Activated T-helper 9 cell treated with anti-CD3 and anti-CD28 coated beads, Interleukin-2, amount 50 U/mL, for 16 hours (primary cell): ENCODE measurements at places on chromosomes 13 and 19.
A peak's percentile ranks its signal among the peaks of the same experiment; 100 is the strongest.

GRCh38 chr19:13849991-13850909 lies 26.7 kb upstream of the NANOS3 start:
- DNase-seq = peak; percentile 60

- no peak for DNase-seq
Observed at GRCh38 chr13:99507986-99508385, 6.7 kb downstream of the TM9SF2 start.

DNA sequence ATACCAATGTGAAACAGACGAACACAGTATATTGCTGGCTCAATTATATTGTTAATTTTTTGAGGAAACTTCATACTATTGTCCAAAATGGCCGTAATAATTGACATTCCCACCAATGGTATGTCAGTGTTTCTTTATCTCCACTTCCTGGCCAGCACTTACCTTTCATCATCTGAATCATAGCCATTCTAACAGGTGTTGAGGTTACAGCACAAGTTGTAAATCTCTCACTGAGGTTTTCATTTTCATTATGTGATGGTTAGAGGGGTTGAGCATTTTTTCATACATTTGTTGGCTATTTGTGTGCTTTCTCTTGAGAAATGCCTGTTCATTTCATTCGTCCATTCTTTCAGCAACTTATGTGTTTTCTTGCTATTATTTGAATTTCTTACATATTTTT lies 824.0 kb downstream of the UQCRFS1 start:
- no peak for DNase-seq

DNA sequence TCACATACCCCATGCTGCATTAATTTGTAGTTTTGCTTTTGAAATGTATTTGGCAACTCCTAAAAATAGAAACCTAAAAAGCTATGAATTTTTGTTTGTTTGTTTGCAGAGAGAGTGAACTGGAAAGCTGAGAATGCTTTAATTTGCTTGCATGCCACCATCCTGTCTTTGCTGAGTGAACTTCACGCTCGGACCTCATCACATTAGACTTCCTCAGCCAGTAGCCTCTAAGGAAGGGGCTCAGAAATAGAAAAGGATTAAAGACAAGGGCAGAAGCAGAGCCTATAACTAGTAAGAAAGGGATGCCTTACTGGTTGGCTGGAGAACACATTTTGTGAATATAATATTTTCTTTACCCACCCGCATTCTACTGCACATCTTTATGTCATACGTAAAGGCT lies 275.1 kb downstream of the DCLK1 start:
- no peak for DNase-seq

- no peak for DNase-seq
Observed at GRCh38 chr19:6138066-6138465, 2.6 kb downstream of the ACSBG2 start.

DNA sequence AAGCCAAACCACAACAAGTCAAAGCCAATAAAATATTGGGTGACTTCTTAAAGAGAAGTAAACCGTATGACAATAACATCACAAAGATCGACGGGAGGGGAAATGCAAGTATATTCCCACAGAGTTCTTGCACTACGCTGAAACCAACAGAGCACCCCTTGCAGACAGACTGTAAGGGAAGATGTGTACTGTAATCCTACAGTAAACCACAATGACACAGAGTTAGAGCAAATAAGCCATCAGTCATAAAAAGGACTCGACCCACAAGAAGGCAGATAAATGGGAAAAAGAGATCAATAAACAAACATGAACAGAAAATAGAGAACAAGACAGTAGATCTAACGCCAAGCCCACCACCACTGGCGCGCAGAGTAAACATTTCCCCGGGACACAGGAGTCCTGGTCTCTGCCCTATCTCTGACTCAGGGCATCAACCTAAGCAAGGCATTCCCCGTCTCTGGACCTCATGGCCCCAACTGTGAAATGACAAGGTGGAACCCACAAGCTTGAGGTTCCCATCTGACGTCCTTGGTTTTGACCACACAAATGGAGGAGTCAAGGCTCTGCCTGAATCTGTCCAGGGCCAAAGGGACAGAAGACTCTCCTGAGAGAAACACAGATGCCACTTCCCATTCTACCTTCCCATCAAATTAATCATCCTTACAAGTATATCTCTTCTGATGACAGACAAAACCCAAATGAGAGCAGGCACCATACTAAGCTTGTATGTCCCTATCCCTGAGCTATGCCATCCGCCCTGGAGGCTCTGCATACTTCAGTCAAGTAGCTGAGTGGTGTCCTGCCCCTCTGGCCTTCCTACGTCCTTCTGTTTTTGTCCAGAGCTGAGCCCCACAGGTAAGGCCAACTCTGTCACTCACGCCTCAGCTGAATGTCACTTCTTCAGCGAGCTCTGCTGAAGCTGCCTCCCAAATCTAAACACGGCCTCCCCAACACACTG lies 15.0 kb downstream of the SAFB2 start:
- no peak for DNase-seq

GRCh38 chr19:14467816-14468215 lies 7.3 kb downstream of the PTGER1 start:
- DNase-seq = no peak

DNA sequence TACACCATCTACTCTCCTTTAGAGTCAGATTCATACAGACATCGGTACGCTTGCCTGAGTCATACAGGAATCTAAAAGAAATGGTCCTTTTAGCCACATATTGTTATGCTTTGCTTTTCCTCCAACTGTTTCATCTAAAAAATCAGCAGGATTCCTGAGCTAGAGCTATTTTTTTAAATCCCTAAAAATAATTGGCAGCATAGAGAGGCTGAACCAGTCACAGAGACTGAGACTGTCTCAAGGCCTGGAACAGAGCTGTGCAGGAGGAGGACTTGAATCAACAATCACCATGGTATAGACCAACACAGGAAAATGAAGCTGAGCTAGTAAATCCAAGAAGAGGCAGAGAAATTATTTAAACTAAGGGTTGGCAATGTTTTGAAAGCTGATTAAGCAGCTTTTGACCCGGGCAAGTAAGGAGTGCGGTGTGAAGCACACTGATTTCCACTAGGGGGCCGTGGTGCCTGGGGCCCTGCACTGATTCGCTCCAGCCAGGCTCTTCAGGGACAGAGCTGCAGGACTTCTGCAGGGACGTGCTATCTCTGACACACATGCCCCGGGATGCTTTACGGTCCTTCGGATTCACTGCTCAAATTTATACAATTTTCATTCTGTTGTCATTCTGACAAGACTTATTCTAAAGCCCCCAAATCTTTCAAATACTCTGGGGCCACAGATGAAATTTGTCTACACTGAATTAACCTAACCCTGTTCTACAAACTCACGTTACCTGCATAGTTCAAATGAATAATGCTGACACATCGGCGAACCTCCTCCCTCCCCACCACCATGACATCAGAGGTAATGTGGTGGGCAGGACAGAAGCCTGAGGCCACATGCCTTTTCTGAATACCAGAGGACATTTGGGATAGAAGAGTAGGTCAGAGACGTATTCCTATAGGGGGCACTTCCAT lies 87.6 kb upstream of the SLC15A1 start:
- peak; percentile 10 for DNase-seq

DNA sequence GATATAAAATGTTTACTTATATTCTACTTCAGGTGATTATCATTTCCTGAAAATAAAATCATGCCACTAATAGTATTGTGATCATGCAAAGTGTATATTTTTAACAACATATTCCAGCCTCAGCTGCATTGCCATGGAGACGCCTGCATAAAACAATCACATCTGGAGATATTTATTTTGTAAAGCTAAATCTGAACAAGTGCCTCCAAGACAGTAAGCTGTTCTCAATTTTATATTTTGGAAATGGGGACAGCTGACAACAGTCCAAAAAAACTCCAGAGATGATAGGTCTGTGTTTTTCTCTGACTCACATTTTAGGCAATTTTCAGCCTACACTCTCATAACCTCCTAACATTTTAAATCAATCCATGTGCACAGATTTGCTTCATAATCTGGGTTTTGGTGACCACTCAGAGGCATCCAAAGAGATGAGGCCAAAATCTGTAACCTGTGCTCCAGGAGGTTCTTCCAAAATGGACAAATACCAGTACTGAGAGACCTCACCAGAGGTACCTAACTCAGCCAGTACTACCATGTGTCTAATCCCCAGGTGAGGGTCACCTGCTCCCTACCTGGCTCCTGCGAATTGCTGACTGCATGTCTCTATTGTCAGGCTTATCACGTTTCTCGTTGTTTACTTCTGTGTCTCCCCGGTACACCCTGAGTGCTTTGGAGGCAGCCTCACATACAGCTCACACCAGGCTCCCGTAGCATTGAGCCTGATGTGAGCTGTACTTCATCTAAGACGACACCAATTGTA lies 62.7 kb downstream of the COL4A1 start:
- no peak for DNase-seq

GRCh38 chr13:38496917-38497316 lies 147.3 kb downstream of the UFM1 start:
- no peak for DNase-seq

DNA sequence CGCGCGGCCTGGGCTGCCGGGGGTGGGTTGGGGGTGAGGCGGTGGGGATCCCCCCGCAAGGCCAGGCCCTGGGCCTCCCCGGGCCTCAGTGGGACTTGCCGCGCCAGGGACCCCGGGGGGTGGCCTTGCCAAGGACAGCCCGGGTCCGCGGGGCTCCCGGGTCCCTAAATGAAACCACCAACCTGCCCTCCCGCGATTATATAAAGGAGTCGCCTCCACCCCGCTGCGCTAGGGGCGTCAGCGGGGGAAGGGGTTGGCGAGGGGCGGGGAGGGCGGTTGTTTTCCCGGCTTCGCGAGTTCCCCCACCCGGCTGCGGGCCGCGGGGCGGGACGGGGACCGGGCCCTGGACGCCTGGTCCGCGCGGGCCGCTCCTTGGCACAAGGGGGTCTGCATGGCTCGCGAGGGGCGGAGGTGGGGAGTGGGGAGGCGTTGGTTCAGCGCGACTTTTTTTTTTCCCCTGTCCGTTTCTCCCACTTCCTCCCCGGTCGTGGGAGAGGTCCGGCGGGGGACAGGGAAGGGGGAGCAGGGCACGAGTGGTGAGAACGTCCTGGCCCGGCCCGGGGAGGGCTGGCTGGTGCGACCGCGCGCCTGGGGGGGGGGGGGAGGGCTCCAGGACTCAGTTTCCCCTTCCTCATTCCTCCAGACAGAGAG lies 822 bp upstream of the ZBTB7A start:
- DNase-seq = no peak

- no peak for DNase-seq
Observed at GRCh38 chr13:109548374-109548773, 238.0 kb downstream of the IRS2 start.

- DNase-seq = no peak
Observed at GRCh38 chr19:49999371-50000010, 25.7 kb downstream of the VRK3 start.

- no peak for DNase-seq
Observed at GRCh38 chr13:79018166-79018565, 359.2 kb upstream of the OBI1 start.

DNA sequence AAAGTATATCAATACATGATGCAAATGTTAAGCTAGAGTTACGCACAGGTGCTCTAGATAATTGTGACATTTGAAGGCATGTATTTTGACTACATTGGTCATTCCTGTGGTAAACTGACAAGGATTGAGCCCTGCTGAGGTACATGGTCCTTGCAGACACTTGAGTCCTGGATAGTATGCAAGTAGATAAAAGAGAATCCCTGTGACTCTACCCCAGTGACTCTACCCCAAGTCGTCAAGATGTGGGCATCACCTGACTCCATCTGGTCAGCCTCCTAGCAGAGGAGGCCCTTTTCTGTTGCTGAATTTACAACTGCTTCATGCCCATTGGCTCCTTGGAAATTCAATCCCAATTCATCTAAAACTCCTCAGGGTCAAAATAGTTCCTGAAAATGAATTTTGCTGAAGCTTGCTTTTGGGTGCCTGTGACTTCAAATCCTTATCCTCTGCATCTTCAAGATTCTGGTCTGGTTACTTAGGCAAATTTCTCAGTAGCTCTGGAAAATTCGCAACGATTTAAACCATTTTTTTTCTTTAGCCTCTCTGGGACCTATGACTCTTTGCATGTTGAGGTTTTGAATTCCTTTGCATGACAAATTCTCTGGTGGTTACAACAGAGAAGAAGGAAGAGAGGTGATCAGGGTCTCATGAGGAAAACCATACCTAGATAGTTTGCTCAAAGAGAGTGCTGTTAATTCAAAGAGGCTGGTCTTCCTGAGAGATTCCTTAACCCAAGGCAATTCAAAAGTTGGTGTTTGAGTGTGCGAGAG lies 422.1 kb downstream of the FGF9 start:
- DNase-seq = no peak
